ENCODE measurements at places on chromosomes 3 and 15.

GRCh38 chr15:90807786-90808086 is 60.7 kb upstream of the FURIN start:
- no peak for DNase-seq

- no peak for DNase-seq
Observed at GRCh38 chr3:62238003-62238402, 135.3 kb downstream of the FEZF2 start.

GRCh38 chr3:151971814-151972579 is 98.6 kb downstream of the SUCNR1 start:
- DNase-seq: peak; percentile 31

DNA sequence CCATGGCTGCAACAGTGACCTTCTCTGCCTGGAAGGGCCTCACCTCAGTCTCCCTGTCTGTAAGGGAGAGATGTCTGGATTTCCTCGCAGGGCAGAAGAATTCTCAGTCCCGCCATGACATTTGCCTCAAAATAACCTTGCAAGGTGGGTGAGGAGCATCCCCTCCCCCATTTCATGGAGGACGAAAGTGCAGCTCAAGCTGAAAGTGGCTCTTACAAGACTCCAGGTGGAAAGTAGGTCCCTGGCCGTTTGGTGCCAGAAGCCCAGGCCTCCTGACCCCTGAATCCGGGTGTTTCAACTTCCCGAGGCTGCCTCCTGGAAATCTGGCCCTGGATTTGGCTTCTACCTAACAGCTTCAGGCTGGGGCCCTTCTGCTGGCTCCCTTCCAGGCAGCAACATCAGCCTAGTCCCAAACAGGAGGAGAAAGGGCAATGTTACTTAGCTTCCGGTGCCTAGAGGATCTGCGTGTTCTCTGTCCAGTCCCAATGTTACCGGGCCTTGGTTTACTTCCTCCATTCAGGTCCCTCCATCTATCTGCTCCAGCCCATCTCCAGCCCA is 769 bp upstream of the CSPG4 start:
- no peak for DNase-seq

- DNase-seq: peak; percentile 30
Observed at GRCh38 chr3:49133226-49133951, 539 bp upstream of the LAMB2 start.

DNA sequence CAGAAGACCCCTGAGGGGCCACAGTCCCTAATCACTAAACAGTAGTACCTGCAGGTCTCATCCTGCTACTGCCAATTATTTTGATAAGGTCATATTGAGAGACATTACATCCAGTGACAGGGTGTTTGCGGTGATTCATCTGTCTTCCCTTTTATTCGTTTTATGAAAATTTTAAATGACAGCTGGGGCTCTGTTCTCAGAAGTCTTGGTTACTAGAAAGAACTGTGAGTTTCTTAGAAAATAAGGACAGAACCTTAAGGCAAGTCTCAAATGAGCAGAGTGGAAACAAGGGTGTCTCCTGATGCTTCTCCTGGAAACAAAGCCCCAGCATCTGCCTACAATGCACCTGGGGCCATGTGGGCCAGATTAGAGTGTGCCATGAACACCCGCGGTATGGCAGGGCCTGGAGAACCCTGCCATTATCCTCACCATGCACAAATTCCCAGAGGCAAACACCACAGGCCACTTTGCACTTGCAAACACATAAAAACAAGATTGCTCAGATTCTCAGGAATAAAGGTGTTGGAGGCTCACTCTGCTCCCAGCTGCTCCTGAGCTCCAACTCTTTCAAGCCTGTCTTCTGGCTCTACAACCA is 66.3 kb upstream of the IQSEC1 start:
- no peak for DNase-seq

DNA sequence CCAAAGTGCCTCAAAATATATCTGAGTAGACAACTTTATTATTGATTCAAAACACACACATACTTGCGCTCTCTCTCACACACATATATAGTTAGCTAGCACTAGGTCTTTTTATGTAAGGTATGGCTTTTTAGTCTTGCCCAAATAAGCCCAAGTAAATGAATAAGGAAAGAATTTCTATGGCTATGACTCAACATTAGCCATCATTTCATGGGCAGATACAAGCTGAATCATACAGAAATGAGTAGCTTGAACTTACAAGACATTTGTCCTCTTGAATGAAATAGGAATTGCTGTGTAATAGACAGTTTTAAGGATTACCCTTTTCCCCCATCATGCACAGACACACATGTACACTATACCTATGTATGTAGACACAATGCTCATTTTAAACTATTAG is 4.9 kb downstream of the CADPS start:
- DNase-seq: no peak
